ENCODE measurements at places on chromosomes 1 and 21.

- DNase-seq, result no peak
Observed at GRCh38 chr1:185074307-185074706, 28.9 kb downstream of the RNF2 start.

- DNase-seq, result no peak
Observed at GRCh38 chr1:23732363-23733224, 10.7 kb upstream of the ELOA start.

- DNase-seq, result peak; percentile 39
Observed at GRCh38 chr1:15343729-15344128, 66.0 kb upstream of the EFHD2 start.

GRCh38 chr1:54012008-54012325 lies 6.0 kb downstream of the LDLRAD1 start:
- no peak for DNase-seq

DNA sequence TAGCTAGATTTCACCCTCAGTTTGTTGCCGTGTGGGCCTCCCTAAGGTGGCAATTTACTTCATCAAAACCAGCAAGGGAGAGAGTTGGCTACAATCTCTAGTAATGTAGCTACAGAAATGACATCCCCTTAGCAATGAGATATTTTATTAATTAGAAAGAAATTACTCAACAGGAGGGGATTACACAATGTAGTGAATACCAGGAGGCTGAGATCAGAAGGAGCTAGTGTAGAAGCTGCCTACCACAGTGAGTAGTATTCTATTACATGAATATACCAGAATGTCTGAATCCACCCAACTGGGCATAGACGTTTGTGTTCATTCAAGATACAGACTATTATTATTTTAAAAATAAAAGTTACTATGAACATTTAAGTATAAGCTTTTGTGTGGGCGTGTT lies 868.2 kb upstream of the CXADR start:
- no peak for DNase-seq

GRCh38 chr1:94017155-94017829 lies 103.7 kb downstream of the ABCA4 start:
- DNase-seq, result no peak

DNA sequence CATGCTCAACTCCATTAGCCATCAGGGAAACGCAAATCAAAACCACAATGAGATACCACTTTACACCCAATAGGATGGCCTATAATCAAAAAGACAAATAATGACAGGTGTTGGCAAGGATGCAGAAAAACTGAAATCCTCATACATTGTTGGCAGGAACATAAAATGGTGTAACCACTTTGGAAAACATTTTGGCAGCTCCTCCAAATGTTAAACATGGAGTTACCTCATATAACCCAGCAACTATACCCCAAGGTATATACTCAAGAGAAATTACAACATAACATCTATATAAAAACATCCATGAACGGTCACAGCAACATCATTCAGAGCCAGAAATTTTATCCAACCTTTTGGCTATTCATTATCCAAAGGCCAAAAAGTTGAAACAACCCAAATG lies 11.6 kb downstream of the EIF4G3 start:
- DNase-seq, result no peak

GRCh38 chr1:146007489-146008133 lies 11.2 kb upstream of the TXNIP start:
- no peak for DNase-seq

DNA sequence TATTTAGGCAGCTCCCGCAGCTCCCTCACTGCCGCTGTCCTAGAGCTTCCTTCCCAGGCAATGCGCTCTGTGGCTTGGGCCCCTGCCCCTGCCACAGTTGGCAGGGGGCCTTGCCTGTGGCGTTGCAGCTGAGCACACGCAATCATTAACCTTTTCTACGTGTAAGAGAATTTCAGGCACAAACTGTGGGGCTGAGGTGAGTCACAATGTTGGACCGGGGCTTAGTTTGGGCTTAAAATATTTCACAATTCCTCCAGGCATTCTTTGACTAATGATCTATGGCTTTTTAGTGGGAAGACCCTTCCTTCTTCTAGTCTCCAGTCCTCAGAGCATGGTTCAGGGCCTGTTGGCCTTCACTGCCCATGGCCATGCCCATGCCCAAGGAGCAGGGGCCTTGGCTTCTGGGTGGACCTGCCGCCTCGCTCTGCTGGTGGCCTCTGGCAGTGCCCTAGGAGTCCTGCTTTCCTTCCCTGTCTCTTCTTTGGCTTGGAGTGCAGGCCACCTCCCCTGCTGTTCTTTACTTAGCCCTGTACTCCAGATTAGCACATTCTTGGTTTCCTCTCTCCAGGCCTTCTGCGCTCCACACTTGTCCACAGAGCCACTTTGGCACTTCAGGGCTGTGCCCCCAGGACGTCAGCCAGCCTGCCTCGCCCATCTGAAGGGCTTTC lies 39.2 kb downstream of the MAPKAPK2 start:
- no peak for DNase-seq

DNA sequence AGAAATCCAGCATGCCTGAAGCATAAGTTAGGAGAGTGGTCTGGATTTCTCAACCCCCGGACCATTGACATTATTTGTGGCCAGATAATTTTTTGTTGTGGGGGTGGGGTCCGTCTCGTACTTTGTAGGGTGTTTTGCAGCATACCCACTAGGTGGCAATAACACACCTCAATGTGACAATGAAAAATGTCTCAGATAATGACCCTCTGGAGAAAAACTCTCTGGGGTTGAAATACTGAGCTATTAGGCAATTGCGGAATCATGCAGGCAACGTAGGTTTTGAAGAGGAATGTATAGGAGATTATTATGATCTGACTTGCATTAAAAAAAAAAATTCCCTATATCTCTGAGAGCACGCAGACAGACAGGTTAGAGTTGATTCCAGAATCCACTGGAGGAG lies 25.3 kb upstream of the RRP15 start:
- peak; percentile 56 for DNase-seq

DNA sequence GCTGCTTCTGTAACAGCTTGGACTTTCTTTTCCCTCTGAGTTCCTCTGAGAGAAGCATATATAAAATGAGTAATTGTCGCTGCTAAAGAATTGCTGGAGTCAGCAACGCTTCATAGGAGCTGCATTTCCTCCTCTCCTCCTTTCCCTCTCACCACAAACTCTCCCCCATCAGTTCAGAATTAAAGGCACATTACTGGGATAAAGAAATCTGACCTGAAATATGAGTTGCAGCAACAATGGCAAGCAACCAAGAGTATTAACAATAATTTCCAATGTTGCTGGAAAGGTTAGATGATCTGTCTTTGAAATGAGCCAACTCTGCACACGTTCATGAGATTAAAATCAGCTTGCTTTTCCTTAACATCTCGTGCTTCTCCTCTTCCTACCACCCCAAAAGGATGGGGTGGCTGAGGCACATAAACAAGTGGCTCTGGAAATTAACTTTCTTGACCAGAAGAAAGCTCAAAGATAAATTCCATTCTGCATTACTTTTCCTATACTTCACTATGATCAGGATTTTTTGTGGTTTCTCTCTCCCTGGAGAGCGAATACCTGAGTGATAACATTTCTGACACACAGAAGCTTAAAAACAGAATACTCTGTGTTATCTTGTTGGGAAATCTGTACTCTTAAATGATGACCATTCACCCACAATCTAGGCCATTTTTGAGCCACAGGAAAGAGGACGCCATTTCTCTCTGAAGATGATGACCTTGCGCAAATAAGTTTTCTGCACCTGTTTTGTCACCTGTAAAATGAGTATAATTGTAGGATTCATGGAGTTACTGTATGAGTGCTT lies 90.2 kb downstream of the TGFBR3 start:
- no peak for DNase-seq

Measured in HEK293T (cell line).